ENCODE measurements at places on chromosomes 1 and 21. TPM values are rescaled to one million over a fixed set of nuclear protein-coding genes. Genes with fewer than 3 reads are reported as not detected.

DNA sequence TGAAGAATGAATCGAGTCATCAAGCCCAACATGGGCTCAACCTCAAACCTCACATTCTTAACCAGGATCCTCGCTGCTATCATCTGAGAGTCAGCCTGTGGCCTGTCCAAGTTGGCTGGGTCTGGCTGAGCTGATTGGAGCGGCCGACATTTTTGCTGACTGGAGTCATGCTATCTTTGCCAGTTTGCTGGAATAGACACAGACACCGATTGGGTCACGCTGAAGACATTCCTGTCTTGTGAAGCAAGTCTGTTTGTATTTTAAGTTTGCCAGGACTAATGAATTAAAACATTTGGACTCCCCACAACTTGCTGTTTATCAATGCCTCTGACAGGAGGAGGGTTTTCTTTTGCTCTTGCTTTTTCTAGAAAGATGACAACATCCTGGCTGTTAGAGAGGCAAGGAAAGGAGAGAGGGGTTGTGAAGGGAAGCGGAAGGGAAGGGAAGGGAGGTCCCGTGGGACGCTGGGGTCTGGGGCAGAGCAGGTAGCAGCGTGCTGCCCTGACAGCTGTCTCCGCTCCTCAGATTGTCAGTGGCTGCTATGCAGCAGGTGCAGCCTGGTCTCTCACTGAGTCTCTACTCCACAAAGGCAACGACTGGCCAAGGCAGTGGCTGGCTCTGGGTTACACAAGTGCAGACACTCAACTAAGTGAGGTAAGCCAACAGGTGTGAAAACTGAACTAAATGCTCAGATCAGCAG lies at the start of gene MAP3K7CL:
Gene MAP3K7CL (plus strand): TSS at position 375 of the 700 bp plus-strand sequence. CDS start 2,701 bp downstream, outside the sequence.
- peaks cover 65% of the 10 kb centered on the region for H3K4me1 ChIP-seq
- H3K27me3 ChIP-seq: no peaks in the 10 kb centered on the region
- H3K4me3 ChIP-seq: peak within 1 kb of the TSS; percentile 67
- peaks cover 6% of the 10 kb centered on the region for H3K36me3 ChIP-seq
- H3K27ac ChIP-seq: peak within 1 kb of the TSS; percentile 98

DNA sequence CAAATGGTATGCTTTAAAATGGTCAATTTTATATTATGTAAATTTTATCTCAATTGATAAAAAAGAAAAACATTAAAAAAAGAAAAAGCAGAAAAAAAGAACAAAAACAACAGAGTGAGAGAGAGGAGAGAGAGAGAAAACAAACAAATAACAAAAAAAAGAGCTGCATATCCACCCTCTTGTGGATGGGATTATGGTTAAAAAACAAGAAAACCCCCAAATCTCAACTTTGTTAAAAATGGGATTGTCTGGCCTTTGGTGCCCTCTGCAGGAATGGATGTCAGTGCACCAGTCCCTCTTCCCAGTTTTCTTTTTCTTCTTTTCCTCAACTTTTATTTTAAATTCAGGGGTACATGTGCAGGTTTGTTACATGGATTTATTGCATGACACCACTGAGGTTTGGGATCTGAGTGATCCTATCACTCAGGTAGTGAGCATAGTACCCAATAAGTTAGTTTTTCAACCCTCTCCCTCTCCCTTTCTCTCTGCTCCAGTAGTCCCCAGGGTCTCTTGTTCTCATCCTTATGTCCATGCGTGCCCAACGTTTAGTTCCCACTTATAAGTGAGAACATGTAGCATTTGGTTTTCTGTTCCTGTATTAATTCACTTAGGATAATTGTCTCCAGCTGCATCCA lies 28.1 kb downstream of the RNF187 start:
- H3K27me3 ChIP-seq: peaks cover 64% of the 10 kb centered on the region
- no peak overlapping the region for H3K4me3 ChIP-seq
- H3K36me3 ChIP-seq: no peaks in the 10 kb centered on the region
- H3K27ac ChIP-seq: no peak overlapping the region
- H3K4me1 ChIP-seq: no peaks in the 10 kb centered on the region
- DNase-seq: no peak

DNA sequence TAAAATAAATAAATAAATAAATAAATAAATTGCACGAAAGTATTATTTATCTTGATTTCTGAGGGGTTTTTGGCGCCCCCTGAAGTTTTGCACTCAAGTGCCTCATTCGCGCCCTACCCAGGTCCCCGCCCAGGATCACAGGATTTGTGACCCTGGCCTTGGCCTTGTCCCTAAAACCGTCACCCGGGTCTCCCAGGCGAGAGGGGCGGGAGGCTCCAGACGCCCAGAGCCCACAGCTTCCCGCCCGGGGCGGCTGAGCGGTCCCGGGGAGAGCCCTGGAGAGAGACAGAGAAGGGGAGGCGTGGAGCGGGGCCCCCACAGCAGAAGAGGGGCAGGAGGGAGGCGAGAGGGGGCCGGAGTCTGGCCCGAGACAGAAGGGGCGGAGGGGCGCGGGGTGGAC lies 91.8 kb upstream of the CASZ1 start:
- peak overlapping the region; percentile 25 for H3K4me3 ChIP-seq
- peak; percentile 50 for DNase-seq
- H3K27ac ChIP-seq: no peak overlapping the region
- H3K27me3 ChIP-seq: peaks cover 35% of the 10 kb centered on the region
- peaks cover 3% of the 10 kb centered on the region for H3K4me1 ChIP-seq

DNA sequence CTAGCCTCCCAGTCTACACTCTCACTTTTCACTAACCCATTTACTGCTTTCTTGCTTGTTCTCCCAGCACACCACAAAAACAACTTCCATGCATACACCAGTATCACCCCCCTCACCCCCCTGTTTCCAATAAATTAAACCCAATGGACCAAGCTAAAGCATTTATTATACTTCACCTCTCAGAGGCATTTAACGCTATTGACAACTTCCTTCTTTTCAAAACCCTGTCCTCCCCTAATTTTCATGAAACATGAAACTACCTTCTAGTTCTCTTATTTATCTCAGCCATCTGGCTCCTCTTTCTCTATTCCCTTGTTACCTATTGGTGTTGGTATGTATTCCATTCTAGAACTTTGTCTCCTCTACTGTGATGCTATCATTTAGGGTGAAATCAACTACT lies 32.3 kb downstream of the PTPRC start:
- H3K4me1 ChIP-seq: peaks cover 33% of the 10 kb centered on the region
- no peak for DNase-seq
- H3K27me3 ChIP-seq: no peaks in the 10 kb centered on the region

DNA sequence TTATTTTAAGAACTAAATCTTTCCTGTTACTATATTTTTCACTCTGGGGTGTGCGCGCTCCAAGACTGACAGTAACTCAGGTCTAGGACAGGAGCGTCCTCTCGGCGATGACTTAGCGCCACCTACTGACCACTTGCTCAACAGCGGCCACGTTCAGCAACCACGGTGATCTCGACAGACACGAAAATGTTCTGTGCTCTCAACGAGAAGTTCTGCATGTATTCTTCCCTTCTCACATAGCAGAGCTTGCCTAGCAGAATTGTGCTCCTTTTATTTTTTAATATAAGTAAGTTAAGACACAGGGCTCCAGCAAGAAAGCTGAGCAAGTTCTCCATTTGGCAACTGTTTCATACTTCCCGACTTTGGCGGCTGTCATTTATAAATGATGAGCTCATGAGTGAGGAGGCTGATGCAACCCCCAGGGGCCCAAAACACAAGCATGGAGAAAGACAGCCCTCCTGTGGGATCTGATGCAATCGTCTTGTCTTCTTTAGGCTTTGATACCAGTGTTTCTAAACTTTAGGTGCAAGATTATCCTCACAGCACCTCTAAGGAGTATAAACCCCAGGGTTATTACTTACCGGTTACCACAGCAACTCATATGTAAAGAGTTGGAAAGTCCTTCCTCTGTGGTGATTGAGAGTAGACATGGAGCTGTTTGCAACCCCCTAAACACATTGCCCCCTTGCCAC lies 92.6 kb downstream of the HHIPL2 start:
- no peak for DNase-seq
- H3K36me3 ChIP-seq: peaks cover 15% of the 10 kb centered on the region
- H3K27me3 ChIP-seq: no peaks in the 10 kb centered on the region
- H3K27ac ChIP-seq: peak overlapping the region; percentile 90

DNA sequence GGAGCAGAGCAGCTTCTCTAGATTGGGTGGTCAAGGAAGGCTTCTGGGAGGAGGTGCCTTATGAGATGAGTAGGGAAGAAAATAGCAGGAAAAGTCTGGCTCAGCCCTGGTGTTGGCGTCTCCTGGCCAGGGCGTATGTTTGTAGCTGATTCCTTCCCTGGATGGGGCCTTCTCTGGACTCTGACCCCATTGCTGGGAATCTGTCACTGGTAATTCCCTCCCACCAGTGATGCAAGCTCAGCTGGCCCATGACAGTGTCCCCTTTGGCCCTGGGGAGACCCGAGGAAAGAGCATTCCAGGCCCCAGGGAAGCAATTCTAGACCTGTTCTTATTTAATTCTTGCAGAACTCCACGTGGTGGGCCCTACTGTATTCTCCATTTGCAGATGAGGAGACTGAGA lies 20.7 kb downstream of the IGSF21 start:
- H3K4me3 ChIP-seq: no peak overlapping the region
- DNase-seq: no peak
- H3K4me1 ChIP-seq: no peaks in the 10 kb centered on the region
- H3K27ac ChIP-seq: no peak overlapping the region

GRCh38 chr1:171803045-171803444 lies 21.6 kb downstream of the METTL13 start:
- H3K4me3 ChIP-seq: no peak overlapping the region
- no peaks in the 10 kb centered on the region for H3K4me1 ChIP-seq
- no peak overlapping the region for H3K27ac ChIP-seq
- H3K36me3 ChIP-seq: no peaks in the 10 kb centered on the region

GRCh38 chr1:26574018-26574417 lies 44.5 kb downstream of the RPS6KA1 start:
- no peak overlapping the region for H3K4me3 ChIP-seq
- H3K27ac ChIP-seq: no peak overlapping the region
- peaks cover 2% of the 10 kb centered on the region for H3K36me3 ChIP-seq
- peaks cover 9% of the 10 kb centered on the region for H3K27me3 ChIP-seq
- no peaks in the 10 kb centered on the region for H3K4me1 ChIP-seq

DNA sequence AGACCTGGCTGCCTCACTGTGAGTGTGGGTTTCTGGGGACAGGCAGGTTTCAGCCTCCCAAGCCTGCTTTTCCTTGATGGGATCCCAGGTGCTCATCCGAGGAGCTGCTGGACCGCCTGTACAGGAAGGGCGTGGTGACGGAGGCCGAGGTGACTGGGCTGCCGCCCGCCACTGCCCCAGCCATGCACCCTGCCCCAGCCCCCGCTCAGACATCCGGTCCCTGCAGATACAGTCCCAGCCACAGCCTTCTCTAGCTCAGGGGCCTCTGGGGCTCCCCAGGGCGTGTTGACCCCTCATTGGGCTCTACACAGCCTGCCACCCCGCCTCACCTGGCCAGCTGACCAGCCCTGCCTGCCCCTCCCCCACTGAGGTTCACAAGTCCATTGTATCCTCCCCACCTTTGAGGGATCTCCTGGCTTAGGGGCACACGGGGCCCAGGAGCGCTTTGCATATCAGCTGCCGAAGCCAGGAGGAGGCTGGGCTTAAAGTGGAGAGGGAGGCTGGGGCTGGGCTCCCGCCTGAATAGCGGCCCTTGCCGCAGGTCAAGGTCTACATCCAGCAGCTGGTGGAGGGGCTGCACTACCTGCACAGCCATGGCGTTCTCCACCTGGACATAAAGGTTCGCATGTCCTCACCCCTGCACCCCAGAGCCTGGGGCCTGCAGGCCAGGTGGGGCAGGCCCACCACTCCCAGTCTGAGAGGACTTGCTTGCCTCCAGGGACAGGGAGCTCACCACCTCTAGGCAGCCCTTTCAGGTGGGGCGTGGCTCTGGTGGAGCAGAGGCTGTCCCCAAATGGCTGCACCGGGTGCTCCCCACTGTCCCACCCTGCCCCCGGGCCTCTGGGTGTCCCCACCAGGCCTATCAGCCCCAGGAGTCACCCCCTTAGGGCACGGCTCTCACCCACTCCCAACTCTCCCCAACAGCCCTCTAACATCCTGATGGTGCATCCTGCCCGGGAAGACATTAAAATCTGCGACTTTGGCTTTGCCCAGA lies 38.5 kb downstream of the TRIM11 start:
- H3K27me3 ChIP-seq: no peaks in the 10 kb centered on the region
- H3K4me1 ChIP-seq: no peaks in the 10 kb centered on the region
- H3K27ac ChIP-seq: no peak overlapping the region

DNA sequence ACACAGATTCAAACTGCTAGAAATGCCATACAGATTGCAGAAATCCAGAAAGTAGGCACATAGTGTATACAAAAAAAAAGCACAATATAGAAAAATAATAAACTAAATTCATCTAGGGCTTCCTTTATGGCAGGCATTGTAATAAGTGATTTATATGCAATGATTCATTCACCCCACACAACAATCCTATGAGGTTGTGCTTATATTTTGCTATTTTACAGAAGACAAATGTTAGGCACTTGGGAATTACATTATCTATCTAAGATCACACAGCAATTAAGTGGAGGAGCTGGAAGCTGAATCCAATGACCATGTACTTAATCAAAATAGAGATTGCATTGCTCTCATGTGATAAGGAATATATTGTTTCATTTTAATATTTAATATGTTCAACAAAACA lies 225.7 kb upstream of the KCNK2 start:
- no peak overlapping the region for H3K27ac ChIP-seq
- peaks cover 5% of the 10 kb centered on the region for H3K4me1 ChIP-seq
- H3K27me3 ChIP-seq: peaks cover 18% of the 10 kb centered on the region
- H3K4me3 ChIP-seq: no peak overlapping the region

- peaks cover 9% of the 10 kb centered on the region for H3K4me1 ChIP-seq
- H3K36me3 ChIP-seq: no peaks in the 10 kb centered on the region
- H3K27me3 ChIP-seq: peaks cover 6% of the 10 kb centered on the region
- DNase-seq: no peak
Observed at GRCh38 chr1:110119843-110120242, 7.6 kb downstream of the UBL4B start.

- no peak for DNase-seq
- no peak overlapping the region for H3K4me3 ChIP-seq
- H3K4me1 ChIP-seq: peaks cover 12% of the 10 kb centered on the region
- no peaks in the 10 kb centered on the region for H3K27me3 ChIP-seq
- peaks cover 3% of the 10 kb centered on the region for H3K36me3 ChIP-seq
- H3K27ac ChIP-seq: no peak overlapping the region
Observed at GRCh38 chr1:176032040-176032645, 174.9 kb downstream of the COP1 start.

DNA sequence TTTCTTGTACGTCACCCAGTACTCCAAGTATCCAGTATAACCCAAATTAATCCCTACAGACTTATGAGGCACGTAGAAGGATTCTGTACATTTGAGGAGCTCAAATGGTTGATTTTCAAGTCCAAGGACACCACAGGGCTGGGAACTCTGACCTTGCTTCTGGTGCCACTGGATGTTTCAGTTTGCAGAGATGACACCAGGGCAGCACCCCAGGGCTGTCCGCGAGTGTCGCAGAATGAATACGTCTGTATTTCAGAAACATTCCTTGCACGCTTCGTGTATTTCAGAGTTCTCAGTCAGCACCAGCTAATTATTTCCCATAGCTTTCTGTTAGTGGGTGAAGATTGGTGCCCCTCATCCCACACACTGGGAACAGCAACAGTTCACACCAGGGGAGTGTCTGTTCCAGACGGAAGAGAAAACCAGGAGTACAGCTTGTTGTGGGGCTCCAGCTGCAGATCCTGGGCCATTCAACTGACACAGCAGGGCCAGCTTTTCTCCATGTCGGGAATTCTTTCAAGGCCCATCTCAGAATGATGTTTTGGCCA lies 159.2 kb downstream of the RHOU start:
- DNase-seq: no peak
- H3K4me1 ChIP-seq: peaks cover 3% of the 10 kb centered on the region
- H3K36me3 ChIP-seq: peaks cover 5% of the 10 kb centered on the region
- no peak overlapping the region for H3K27ac ChIP-seq

The LYPD8 gene
- total RNA-seq: not detected

The PPIAL4G gene
- not detected for total RNA-seq

The LRRC53 gene
- not detected for total RNA-seq

The ICOSLG gene
- total RNA-seq: 5.2 TPM

The MPL gene
- total RNA-seq: not detected

The TDRD5 gene
- not detected for total RNA-seq

The CELA3B gene
- total RNA-seq: not detected

Data from chondrocyte (in vitro differentiated cells).